Mucosa of gallbladder (tissue), 1 donor: ENCODE measurements at places on chromosomes 2 and 18.

GRCh38 chr2:127740665-127741288 lies 39.5 kb downstream of the SFT2D3 start:
- no peak for DNase-seq

GRCh38 chr2:239392688-239393387 lies 8.0 kb downstream of the HDAC4 start:
- no peak for DNase-seq

- no peak for DNase-seq
These were observed 117.7 kb downstream of the ZNF516 start for GRCh38 chr18:76377359-76377756.

DNA sequence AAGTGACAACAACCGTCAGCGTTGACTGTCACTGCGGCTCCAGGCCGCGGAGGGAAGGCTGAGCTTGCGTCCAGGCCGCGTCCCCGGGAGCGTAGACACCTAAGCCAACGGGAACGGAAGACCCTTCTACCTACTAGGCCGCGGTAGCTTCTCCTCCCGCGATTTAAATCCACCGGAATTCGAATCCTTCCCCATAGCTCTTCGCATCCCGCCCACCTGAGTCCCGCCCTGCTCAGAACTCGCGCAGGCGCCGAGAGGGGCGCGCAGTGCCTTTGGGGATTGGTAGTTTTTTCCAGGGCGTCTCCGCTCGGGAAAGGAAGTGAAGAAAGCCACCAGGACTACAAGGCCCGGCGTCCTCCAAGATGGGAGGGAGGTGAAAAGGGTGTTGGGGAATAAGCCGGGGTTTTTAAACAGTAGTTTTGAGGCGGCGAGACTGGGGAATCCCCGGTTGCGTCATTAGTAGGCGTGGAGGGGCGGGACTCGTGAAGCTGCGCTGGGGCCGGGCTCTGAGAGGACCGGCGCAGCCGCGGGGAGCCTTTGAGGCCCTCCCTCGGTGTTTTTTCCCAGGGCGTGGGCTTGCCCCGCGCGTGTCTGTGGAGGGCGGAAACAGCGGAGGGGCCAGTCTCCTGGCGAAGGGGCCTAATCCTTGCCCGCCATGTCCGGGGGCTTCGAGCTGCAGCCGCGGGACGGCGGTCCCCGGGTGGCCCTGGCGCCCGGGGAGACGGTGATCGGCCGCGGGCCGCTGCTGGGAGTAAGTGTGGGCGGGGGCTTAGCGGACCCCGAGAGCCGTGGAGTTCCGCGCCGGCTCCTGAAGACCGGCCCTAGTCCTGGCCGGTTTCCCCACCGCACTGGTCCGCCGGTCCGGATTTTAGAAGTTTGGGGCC lies at the start of the genes APLF and FBXO48:
Gene APLF, plus strand, starts transcription at position 509 of the 884 bp plus-strand sequence. Its CDS starts 147 bp downstream, at position 656.
Gene FBXO48, minus strand, starts transcription at position 218 of the 884 bp plus-strand sequence. CDS start 2,149 bp downstream, outside the sequence.
- DNase-seq, result peak; percentile 98

- no peak for DNase-seq
These were observed 119.0 kb downstream of the SMAD7 start for GRCh38 chr18:48831802-48832201.

GRCh38 chr18:44671914-44672313 lies 8.8 kb upstream of the SETBP1 start:
- no peak for DNase-seq
